ENCODE measurements at places on chromosomes 11 and 22.

GRCh38 chr11:77799338-77799737, 21.2 kb downstream of the RSF1 start:
- no peak for DNase-seq

DNA sequence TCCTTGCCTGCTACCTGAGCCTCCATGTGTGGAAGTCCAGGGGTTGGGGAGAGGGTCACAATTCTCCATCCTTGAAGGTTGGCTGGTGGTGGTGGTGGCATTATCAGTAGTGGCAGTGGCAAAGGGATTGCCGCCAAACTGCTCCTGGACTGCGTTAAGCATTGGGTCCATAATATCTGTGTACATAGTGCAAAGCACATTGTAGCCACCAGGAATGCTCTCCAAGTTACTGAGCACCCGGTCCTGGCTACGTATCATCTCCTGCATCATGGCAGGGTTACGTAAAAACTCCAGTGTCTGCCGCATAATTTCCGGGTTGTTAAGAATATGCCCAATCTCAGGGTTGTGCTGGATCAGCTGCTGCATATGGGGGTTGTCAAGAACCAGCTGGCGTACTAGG, 1.2 kb downstream of the UBQLN3 start:
- DNase-seq, result no peak

DNA sequence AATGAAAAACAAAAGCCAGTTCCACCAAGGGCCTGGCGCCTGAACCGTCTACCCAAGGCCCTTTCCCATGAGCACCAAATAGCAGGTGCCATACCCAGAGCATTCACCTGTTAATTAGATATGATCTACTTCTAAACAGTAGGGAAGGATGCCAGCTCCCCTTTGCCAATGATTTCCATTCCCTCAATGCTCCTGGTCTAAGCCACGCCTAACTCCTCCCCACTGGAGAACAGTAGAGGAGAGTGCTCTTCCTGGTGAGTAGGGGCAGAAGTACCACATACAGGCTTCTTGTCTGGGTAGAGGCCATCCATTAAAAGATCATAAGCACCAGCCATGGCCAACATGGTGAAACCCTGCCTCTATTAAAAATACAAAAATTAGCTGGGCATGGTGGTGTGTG, 40.7 kb downstream of the PACSIN2 start:
- DNase-seq, result no peak

- DNase-seq, result no peak
Observed at GRCh38 chr22:25748704-25749103, 6.7 kb downstream of the MYO18B start.

- DNase-seq, result no peak
Observed at GRCh38 chr11:132032555-132032954, 662.1 kb downstream of the NTM start.

DNA sequence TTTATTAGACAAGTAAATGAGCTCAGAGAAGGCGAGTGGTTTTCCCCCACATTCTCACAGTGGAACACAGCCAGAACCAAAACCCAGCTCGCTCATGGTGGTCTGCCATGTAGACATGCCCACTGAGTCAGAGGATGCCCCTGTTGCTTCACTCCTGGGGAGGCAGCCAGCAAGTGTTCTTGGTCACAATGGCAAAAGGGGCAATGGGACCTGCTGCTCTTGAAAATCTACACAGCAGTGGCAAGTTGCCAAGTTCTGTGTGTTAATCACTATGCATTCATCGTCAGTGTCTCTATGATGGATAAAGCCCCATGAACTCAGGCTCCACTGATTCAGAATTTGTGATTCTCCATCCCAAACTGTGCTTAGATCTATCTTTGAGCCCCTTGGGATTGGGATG, 64.7 kb upstream of the TBCEL start:
- DNase-seq, result peak; percentile 18

Data from SHP77 (cell line).